ENCODE measurements at places on chromosomes 7 and 10.

DNA sequence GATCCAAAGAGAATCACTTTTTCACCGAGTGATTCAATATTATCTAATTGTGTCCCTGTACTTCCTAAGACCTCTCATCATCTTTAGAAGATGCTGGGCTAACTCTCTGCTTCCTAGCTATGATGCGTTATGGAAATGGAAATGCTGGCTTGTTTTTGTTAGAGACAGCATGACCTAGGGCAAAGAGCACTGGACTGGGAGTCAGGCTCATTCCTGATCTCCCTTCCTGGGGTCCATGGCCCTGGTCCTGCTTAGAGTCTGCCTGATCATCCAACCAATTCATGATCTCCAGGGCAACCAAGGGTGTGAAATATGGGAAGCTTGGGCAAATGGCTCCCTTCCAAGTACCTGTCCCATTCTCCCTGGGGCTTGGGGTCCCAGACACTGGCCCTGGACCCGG lies 136.4 kb downstream of the RGS10 start:
- no peak for DNase-seq

- DNase-seq: no peak
Observed at GRCh38 chr10:89861584-89862301, 160.4 kb downstream of the KIF20B start.

DNA sequence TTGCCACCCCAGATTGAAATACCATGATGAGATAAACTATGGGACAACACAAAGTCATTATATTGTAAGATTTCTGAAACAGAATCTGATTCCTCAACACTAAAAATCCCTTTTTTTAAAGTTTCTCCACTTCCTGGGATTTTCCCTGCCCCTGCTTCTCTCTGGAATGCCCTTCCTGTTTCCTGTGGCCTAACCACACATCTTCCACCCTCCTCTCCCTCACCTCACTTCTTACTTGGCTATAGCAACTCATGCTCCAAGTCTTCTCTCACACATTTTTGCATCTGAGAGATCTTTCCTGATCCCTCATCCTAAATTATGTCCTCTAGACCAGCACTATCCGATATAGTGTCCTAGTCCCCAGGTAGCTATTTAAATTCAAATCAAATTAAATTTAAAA lies 4.1 kb upstream of the RELN start:
- DNase-seq: no peak

- no peak for DNase-seq
Observed at GRCh38 chr7:101277155-101277554, 32.3 kb upstream of the FIS1 start.

DNA sequence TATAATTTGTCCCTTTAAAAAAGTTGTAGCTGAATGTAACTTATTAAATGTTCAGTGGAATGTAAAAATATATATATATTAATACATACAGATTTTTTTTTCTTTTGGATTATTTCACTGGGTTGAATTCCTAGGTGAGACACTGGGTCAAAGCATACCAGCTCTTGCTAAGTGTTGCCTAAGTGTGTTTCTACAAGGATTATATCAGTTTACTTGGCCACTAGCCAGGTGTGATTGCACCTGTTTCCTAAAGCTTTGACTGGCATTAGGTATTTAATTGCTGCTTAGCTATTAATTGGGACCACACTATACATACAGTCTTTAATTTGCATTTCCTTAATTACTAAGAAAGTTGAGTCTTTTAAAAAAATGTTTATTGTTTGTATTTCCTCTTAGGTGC lies 5.5 kb upstream of the ELOVL3 start:
- DNase-seq: no peak

DNA sequence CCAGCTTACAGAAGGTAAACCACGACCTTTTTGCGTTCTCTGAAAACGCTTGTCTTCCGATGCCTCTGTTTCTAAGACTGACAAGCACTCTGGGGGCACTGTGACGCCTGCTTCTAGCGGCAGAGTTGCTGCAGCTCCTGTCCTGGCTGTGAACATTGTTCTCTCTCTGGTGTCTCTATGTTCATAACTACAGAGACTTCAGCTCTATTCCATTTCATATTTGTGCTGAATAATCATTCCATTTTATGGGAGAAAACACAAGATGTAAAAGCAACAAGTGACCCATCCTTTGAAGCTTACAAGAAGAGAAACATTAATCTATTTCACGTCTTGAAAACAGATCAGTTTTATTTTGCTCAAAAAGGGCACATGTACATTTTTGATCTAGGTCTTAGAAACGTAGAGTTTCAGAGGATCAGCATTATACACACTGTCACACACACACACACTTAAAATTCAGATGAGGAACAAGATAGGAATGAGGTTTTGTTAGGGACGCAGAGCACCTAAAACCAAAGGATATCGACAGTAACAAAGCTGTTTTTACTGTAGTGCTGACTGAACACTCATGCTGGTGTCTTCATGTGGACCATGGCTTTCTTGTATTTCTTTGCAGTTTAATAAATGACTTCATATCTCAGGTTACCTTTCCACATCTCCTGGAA lies 3.0 kb downstream of the IKZF1 start:
- peak; percentile 59 for DNase-seq

Data from stimulated activated CD8-positive, alpha-beta memory T cell treated with anti-CD3 and anti-CD28 coated beads, Interleukin-2, amount 100 ng/mL, for 1 hour (primary cell).